SW 1271 (cell line): ENCODE measurements at places on chromosomes 1 and 21.

- no peak for DNase-seq
These were observed 121.6 kb downstream of the NTMT2 start for GRCh38 chr1:170267317-170267716.

DNA sequence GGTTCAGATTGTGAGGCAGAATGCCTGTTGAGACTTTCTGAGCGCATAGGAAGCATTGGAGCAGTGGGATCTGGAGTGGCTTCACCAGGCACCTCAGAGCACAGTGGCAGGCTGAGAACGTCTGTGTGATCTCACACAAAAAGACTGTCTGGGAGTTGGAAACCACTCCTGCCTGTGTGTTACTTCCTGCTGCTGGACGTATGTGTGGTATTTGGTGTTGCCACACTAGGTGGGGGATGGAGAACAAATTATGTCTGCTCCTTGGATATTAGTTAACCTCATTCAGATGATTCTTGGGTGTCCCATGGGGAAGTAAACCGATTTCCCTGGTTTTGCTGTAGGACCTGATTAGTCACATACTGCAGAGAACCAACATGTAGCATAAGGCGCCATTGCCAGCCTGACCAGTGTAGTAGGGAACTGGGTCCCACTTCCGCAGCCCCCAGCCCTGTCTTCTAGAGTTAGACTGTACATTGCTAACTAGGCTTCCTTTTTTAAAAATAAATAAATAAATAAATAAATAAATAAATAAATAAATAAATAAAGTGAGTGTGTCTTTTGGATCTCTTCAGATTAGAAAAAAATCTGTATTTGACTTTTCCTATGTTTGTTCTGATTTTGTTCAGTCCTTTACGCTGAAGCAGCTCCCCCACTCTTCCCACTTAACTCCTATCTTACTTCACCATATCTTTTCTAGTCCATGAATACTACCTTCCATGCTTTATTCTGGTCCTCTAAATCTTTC, 26.9 kb downstream of the UCK2 start:
- no peak for DNase-seq

DNA sequence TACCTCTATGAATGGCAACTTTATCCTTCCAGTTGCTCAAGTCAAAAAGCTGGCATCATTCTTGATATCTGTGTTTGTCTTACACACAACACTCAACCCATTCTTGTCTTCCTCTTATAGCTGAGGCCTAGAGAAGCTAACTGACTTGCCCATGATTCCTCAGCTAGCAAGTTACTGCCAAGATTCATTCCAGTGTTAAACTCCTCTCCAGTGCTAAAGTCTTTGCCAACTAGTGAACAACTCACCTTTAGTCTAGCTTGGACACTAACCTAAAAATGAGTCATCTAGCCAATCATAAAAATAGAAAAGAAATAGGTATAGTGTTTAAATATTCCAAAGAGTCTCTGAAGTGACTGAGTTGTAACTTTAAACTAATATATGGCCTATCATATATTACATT, 45.6 kb upstream of the RGS2 start:
- DNase-seq, result no peak

DNA sequence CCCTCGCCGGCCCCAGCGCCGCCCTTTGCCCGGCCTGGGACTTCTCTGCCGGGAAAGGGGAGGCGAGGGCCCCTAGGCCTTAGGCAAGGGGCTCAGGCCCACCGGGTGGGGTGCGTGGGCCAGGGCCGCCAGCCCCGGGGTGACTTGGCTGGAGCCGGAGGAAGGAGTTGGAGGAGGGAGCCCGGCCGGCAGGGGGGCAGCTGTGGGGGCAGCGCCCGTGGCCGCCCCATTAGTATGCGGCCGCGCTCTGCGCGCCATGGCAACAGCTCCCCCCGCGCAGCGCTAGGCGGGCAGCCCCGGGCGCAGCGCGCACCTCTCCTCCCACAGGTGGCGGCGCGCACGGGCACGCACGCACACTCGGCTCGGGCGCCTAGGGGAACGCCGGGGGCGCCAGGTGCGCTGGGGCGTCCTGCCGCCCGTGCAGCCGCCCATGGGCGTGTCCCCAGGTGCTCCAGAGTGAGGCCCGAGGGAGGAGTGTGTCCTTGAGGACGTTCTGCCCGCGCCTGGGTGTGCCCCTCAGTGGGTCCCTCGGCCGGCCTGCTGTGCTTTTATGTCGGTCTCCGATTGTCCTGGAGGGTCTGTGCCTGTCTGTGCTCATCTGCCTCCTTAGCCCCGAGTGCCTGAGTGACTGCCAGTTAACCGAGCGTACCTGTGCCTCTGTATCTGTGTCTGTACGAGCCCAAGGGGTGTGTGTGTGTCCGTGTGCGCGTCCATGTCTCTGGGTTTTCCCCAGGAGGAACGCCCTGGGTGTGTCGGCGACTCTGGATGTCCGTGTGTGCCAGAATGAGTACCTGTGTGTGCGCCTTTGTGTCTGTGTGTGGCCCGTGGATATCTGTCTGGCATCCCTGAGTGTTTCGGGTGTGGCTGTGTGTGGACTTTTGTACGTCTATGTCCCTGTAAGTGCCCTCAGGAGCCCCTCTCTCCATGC, 38.2 kb upstream of the WASF2 start:
- no peak for DNase-seq

GRCh38 chr1:184781941-184782340, 27.3 kb upstream of the EDEM3 start:
- no peak for DNase-seq

DNA sequence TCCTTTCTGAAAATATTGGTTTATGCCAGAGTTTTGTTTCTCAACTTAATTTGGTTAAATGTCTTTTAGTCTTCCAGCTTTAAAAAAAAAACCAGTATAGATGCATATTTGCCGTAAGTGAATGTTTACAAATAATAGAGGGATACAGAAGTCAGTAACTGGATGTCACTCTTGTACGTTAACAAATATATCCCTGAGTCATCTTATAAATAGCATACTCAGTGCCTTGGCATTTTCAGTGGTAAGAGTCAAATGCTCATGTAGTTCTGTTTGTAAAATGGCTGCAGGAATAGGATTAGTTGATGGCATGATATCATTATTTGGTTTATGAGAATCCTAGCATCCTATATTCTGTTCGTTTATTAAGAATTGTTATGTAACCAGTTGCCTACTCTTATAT, 55.4 kb downstream of the SPEN start:
- DNase-seq, result no peak

- DNase-seq, result no peak
These were observed 645.6 kb downstream of the PLA2G4A start for GRCh38 chr1:187474336-187474735.

DNA sequence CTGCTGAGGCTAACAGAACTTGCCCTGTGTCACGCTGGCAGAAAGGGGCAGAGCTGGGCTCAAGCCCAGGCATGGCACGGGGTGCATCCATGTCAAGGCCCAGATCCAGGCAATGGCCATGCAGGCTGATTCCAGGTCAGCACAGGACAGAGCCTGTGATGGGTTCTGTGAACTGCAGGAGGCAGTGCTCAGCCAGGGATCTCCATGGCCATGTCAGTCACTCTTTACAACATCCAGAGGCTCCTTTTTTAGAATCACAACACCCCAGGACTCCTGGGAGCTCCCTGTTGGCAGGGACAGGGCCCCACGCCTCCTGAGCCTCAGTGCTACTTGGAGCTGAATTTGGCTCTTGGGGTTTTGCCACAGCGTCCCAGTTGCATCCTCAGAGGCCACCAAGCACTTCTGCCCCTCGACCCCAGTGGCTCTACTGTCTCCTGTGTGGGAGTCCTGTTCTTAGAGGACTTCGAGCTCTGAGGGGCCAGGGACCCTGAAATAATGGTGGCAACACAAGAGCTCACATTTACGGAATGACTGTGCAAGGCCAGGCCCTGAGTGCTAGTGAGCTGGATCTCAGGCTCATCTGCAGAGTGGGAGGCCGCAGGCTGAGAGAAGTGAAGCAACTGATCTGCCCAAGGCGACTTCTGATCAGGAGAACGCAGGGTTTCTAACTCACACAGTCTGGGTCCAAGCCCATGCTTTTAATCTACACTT, 211.5 kb downstream of the TRABD2B start:
- no peak for DNase-seq

DNA sequence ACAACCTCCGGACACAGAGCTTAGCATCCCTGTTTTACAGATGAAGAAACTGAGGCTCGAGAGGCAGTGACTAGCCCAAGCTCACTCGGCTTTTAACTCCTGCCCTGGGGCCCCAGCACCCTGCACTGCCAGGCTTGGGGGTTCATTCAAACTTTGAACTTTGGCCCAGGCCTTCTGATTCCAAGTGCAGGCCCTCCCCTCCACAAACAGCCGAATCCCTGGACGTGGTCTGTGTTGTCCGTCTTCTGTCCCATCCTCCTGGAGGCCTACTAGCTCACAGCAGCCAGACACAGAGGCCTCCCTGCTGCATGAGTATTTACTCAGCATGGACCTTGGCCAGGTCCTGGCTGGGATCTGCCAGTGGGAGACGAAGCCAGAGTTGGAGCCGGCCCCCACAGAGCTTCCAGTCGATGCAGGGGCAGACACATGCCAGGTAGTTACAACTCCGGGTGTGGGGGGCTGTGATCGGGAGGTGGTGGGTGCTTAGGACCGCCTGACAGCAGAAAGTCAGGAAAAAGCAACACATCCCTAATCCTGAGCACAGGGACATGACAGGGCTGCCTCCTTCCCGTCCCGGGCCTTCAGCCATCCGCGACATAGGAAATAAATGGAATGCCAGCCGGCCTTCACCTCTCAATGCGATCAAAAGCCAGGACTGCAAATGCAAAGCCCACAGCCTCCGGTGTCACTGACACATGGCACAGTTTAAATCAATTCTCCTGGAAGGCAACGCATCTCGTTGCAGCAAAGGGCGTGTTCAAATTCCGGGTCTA, 7.4 kb downstream of the IFFO2 start:
- no peak for DNase-seq

DNA sequence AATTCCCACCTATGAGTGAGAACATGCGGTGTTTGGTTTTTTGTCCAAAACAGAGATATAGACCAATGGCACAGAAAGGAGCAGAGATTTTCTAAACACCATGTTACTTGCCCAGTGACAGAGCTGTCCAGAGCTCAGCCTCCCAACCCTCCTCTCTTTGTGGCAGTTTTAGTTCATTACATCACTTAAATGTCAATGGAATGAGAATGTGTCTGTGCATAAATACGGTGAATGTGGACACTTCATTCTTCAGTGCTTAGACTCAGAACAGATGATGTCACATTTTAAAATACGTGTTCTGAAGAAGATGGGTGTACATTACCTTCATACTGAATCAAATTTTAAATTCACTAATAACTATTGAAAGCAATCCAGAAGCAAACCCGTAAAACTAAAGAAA, 374.9 kb downstream of the DSCAM start:
- DNase-seq, result no peak

GRCh38 chr1:226444901-226445300, 37.0 kb upstream of the PARP1 start:
- no peak for DNase-seq
